ENCODE measurements at places on chromosomes 7 and 10. TPM values are rescaled to one million over a fixed set of nuclear protein-coding genes. Genes with fewer than 3 reads are reported as not detected.

The DRGX gene
- not detected for total RNA-seq

The SHH gene
- total RNA-seq = not detected

DNA sequence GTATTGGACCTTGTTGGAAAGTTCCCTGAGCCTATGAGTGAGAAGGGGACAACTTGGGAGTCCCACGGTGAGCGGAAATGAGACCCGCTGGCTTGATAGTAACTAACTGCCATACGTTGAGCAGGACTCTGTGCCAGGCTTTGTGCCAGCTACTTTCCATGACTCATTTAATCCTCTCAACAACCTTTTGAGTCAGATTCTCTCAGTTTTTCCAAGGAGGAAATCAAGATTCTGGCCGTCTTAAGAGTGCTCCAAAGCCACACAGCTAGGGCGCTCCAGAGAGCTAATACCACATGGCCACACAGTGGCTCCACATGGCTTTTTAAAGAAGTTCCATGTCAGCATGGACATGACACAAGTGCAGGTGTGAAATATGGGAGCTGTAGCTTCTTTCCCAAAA, 55.7 kb downstream of the NOD1 start:
- DNase-seq = no peak

DNA sequence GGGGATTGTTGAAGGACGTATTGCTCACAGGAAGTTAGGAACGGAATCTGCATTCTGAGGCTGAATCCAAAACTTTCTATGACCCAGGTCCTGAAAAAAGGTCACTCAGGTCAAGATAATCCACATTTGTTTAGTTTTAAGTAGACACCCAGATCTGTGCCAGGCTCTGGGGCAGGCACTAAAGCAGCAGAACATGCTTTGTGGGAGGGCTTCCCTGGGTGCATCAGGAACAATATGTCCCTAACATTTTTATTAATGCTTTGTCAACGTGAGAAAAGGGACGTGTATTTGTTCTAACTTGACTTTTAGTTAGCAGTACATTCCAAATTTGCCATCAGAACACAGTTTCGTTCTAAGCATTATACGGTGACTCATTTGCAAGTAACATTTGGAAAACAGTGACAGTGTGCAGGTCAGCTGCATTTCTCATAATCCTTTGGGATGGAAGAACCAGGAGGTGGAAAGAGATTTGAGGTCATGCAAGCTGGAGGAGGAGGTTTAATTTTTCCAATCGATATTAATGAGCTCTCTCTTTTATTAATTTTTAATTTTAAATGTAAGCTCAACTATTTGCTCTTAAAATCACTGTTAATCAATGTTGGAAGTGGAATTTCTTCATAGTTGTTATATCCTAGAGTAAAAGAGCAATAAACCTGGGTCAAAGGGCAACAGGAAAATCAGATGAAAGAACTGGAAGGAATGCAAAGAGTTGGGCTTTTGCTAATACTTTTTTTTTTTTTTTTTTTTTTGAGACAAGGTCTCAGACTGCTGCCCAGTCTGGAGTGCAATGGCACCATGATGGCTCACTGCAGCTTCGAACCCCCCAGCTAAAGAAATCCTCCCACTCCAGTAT, 35.0 kb downstream of the TAS2R41 start:
- no peak for DNase-seq

DNA sequence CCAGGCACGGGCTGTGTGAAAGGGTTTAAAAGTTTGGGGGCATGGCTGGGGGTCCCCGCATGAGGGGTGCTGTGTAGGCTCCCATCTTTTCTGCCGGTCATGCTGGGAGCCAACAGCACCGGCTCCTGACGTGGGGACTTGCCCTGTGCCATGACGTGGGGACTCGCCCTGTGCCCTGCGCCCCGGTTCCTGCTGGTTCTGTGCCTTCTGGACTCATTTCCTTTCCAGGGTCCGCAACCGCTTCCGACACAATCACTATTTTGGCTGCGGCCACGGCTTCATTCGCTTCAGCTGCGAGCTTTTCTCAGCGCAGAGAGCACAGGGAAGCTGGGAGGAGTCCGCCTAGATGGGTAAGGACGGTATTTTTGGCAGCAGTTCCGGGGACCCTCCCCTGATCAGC, 7.6 kb upstream of the GIMAP8 start:
- no peak for DNase-seq

GRCh38 chr7:139915864-139916716, 87.0 kb downstream of the TBXAS1 start:
- DNase-seq = no peak

- DNase-seq = no peak
Measured at GRCh38 chr10:11068861-11069633, 51.4 kb downstream of the CELF2 start.
